ENCODE measurements at places on chromosomes 1 and 21.

DNA sequence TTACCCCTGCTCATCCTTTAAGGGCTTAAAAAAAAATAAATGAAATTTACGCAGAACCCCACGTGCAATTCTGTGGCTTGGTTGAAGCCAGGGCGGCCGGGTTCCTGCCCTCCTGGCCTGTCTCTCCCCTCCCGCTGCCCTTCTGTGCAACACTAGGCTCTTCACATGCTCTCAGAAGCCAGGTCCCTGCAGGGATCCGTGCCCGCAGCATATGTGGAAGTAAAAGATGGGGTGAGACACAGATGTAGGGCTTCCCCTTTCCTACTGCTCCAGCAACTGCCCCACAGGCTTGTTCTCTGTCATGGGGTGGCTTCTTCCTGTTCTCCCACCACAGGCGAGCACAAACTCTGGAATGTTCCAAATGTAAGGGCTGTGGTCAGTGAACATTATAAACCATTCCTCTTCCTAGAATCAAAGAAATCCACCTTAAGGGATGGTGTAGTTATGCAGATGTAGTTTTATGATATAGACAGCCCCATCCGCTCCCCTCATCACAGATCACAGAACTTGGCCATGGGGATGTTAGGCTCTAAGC, 535.4 kb downstream of the KIF26B start:
- no peak for DNase-seq

DNA sequence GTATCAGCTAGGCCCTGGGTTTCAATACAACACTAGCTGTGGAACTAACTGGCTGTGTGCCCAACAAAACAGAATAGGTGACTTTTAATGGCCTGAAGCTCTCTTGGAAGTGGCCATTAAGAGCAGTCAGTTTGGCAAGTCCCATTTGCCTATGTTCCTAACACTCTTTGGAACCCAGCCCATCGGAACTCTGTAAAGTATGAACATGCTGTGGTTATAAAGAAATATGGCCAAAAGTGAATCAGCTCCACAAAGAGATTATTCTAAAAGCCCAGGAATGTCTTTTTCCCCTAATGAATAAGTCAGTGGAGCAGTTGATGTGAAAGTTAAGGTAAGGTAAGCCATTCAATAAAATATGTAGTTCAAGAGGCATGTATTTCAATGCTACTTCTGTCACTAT, 223.7 kb upstream of the ADAMTS5 start:
- DNase-seq = no peak

- DNase-seq = no peak
Observed at GRCh38 chr1:177824508-177824982, 145.3 kb downstream of the SEC16B start.

DNA sequence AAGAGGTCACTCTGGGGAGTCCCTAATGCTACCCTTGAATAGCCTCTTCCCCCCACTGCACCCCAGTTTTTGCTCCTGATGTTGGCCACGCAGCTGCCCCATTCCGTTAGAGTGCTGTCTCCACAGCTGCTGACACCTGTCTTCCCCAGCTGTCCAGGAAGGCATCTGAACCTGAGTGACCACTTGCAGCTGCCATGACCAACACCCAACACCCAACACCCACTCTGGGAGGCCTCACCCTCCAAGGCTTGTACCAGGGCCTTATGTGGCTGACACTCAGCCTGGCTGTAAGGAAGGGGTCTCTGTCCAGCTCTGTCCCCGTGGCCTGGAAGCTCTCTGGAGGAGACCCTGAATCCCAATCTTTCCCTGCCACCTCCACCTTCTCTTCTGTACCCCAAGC, 26.7 kb upstream of the LDLRAP1 start:
- no peak for DNase-seq

GRCh38 chr1:159938211-159938852, 7.1 kb downstream of the IGSF9 start:
- no peak for DNase-seq

DNA sequence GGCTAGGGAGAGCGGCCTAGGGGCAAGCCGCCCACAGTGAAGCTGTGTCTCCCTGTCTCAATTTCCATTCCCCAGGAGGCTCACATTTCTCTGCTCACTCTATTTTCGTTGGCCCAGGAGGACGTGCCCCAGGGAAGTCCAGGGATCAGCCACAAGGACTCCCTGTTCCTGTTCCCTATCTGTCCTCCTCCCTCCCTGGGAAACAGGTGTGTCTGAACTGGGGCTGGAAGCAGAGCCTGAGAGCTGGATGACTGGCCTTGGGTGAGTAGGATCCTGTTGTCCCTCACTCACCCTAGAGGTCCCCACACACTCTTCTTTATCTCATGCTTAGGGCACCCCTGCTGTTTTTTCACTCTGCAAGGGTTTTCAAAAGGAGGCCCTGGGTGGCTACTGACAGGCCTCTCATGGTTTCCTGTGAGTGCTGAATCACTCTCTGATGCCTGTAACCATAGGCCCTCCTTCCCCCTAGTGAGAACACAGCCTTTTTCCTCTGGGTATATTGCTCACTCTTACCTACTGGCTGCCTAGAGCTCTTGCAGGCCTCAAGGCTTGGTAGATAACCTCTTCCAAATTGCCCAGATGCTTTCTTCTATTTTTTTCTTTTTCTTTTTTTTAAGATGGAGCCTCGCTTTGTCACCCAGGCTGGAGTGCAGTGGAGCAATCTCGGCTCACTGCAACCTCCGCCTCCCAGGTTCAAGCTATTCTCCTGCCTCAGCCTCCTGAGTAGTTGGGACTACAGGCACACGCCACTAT, 3.3 kb upstream of the UTP11 start:
- no peak for DNase-seq

- DNase-seq = no peak
Observed at GRCh38 chr1:61098333-61098732, 16.0 kb downstream of the NFIA start.

DNA sequence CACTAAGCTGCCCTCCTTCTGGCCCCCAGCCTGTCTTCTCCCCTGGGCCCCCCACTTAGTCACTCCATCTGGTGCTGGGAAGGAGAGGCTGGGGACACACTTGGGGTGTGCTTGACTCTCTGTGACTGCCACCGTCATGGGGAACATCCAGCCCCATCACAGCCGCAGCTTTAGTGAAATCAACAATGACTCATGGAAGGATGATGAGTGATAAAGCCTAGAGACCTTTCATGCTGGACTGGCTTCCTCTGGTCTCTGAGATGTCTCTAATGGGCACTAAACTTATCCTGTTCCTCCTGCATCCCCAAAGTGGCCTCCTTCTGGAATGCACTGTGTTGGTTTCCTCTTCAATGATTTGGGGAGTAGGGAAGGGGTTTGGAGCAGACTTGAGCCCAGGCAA, 172.9 kb downstream of the GRIK3 start:
- no peak for DNase-seq

DNA sequence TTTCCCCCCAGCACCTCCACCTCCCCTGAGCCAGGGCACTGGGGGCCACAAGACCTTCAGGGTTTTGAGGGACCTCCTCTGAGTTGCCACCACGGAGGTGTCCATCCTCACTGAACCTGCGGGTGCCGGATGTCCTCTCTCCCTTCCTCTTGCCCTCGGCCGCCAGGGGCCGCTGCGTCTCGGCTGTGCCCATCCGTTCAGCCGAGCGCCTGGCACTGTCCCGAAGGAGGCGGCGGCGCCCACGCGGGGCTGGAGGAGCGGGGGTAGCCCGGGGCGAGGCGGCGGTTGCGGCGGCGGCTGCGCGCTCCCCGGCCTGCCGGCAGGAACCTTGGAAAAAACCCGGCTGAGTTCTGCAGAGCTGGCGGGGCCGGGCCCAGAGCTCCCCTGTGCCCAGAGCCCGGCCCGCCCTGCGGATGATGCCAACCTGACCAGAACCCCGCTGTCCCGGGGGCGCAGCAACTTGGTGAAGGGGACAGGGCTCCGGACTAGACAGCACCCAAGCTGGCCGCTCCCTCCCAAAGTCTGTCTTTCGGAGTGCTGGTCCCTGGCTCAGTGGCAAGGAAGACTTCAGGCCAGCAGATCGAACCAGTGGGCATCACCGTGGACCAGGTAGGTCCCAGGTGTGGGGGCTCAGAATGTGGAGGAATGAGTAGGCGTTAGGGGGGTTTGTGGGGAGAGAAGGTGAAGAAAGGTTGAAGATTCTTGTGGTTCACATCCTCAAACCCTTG, 3.7 kb upstream of the PPM1J start:
- peak; percentile 54 for DNase-seq

- DNase-seq = no peak
Observed at GRCh38 chr1:27144920-27145661, 9.8 kb downstream of the SLC9A1 start.

DNA sequence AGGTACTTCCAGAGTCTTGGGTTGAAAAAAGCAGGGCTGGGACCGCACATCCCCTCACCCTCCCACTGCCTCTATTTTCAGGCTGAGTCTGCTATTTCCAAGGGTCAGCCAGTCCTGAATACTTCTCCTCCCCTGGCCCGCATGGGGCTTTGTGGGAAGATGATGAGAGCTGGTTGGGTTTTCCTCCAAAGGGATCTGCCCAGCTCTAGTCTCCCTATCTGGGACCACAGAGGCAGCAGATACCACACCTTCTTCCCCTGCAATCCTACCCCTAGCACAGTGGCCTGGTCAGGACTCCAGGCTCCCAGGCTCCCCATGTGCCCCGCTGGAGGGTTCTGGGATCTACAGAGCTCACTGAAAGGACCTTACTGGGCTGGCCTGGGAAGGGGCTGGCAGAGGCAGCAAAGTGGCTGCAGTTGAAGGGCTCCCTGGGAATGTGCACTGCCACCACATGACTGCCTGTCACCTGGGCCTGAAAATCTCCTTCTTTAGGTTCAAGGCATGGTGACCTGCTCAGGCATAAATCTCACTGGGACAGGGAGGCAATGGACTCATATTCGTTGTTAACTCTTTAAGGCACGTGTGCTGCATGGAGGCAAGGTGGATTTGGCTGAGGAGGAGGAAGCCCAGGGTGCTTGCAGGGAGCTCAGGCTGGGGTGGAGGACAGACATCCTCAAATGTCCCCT, 13.1 kb downstream of the CACNA1S start:
- DNase-seq = no peak
